ELF-1 (cell line): ENCODE measurements at places on chromosomes 4 and X.

DNA sequence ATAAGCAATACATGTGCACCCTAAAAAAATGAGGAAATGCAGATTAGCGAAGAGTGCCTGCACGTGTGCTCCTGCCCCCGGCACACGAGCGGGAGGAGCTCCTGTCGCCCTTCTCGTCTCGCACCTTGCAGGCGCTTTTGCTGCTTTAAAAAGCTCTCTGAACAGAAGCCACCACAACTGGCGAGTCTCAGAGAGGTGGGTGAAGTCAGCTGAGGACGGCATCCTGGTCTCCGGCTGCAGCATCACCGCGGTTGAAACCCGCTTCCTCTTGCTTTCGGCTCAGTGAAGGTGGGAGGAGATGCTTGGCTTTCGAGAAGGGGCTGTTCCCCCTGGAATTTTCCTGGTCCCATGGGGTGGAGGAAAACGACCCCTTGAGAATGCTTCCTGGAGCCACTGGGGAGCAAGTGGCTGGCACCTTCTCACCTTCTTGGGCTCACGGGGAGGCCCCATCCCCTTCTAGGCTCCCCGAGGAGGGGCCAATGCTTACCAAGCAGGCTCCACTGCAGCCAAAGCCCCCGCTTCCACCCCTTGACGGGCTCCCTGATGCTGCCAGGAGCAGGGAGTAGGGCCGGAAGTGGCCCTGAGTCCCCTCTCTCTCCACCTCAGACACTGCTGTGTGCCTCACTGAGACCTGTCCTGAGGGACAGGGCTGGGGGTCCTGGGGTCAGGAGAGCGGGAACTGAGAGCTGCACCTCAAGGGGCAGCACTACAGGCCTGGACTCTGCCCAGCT, 29.2 kb upstream of the MXD4 start:
- DNase-seq = no peak

GRCh38 chr4:113636438-113636818, 125.1 kb downstream of the CAMK2D start:
- DNase-seq = no peak

DNA sequence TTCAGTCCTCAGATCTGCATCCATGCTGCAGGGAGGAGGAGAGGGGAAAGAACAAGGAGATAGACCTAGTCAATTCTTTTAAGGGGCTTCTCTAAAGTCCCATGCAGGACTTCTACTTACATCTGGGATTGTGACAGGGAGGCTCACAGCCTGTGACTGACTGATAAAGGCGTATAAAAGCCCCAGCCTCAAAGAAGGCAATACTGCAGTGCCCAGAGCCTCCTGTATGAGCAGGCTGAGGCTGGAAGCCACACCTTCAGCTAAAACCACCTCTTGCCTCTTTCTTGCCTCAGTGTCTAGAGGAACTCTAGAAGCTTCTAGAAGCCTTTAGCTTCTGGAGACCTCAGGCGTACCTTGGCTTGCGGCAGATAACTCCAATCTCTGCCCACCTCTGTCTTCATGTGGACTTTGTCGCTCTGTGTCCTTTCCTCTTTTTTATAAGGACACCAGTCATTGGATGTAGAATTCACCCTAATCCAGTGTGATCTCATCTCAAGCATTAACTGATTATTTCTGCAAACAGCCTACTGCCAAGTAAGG, 6.0 kb upstream of the ZCCHC4 start:
- no peak for DNase-seq

DNA sequence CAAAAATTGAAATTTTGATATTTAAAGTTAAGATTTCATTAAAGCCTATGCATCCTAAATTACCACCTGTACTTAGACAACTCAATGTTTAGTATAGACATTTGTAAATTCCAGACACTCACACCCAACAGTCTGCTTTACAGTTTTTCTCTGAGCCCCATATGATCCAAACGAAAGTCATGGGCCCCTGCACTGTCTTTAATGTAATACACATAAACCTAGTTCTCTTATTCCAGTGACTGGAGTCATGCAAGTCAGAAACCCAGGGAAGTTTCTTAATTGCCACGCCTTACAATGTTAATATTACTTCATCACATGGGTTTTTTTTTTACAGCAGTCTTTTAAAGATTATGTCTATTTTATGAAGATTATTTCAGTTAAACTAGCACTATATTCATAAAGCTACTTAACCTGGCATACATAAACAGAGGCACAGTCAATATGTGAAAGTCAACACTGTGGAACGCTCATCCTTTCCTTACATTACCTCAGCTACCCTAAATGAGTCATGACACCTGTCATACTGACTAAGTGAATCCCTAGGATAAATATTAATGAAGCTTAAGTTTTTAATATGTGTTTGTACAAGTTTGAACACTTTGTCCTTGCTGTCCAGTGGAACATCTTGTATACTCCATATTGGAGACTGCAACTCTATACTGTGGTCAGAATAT, 67.7 kb upstream of the H2AZ1 start:
- DNase-seq = no peak

DNA sequence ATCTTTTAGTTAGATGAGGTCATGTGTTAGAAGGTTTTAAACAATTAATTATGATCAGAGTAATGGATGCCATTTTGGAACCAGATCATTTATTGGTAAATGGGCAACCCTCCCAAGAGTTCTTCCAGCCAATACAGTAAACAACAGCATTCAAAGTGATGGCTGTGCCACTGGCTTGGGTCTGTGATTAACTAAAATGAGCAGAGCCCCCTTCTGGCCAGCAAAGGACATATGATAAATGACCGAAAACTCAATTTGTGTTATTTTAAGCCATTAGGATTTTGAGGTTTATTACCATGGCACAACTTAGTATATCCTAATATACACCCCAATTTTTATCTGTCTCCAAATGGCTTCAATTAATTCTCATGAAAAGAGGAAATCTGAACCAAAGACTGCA, 90.8 kb upstream of the NPFFR2 start:
- DNase-seq = peak; percentile 16

GRCh38 chrX:16023790-16024734, 99.3 kb upstream of the GRPR start:
- DNase-seq = no peak

DNA sequence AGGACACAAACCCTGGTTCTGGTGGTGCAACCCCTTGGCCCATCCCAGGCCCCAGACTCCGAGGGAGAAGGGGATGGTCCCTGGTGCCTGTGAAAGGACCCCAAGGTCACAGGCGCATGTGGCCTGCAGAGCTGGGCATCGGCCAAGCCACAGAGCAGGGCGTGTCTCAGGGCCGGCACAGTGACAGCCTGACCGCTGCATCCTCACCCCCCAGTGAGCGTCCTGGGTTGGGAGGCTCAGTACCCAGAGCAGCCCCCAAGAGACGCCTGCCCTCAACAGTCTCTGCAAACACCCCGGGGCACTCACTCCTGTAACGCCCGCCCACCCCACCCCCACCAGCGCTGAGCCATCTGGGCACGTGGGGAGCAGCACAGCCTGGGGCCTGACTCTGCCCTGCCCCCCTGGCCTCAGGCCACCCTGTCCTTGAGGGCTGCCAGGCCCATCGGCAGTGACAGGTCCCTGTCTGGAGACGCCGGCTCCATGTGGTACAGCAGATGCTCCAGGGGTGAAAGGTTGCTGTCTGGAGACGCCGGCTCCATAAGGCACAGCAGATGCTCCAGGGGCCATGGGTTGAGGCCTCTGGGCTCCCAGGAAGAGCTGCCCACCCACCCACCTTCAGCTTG, 24.5 kb upstream of the CPLX1 start:
- no peak for DNase-seq
